ENCODE measurements at places on chromosomes 16 and 17.

GRCh38 chr17:36506831-36507230, 20.4 kb downstream of the ZNHIT3 start:
- no peak for DNase-seq

DNA sequence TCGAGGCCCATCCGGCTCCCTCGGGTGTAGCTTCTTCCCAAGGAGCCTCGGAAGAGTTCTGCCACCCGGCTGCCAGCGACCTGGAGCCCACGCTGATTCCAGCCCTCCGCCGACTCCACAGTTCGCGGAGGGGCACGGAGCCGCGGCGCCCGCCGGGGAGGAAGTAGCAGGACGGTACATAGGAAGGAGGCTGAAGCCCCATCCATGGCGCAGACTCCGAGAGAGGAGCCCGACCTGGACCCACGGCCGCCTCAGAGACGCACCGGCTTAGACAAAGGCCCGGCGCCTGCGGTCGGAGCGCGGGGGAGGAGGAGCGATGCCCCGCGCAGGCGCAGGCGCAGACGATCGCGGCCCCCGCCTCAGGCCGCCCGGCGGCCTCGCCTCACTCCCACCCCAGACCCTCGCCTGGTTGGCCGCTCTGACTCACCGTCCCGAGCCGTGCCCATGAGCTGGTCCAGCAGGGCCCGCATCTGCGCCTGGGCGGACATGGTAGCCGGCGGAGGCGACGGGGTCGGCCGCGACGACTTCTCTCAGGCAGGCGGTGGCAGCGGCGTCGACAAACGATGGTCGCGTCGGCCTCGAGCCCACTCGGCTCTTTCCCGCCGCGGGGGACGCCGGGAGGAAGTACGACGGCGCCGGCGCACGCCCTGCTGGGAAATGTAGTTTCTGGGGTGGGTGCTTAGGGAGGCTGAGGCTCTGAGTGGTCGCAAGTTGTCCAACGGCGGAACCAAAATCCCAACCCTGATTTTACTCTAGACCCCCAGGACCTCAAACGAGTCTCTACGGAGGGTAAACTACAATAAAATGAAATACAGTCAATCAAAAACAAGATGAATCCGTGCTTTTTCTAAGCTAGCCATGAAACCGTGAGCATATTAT, at the start of gene LUC7L:
LUC7L (minus strand) TSS at position 598 of the 879 bp plus-strand sequence; CDS start at position 488, 110 bp downstream.
- DNase-seq = peak; percentile 93

DNA sequence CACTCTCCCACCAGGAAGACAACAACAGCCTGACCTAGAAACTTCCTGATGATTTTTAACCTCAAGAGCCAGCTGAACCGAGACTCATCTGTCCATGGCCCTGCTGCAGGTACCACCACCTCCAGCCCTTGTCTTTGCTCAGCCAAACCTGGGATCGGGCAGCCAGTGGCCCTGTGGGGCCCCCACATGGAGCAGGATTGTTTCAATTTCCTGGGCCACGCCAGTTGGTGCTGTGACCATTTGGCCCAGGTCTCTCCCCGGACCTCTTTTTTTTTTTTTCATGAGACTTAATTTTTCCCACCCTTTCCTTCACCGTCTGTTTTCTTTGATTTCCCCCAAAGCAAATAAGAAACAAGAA, 8.3 kb upstream of the HOXB2 start:
- no peak for DNase-seq

DNA sequence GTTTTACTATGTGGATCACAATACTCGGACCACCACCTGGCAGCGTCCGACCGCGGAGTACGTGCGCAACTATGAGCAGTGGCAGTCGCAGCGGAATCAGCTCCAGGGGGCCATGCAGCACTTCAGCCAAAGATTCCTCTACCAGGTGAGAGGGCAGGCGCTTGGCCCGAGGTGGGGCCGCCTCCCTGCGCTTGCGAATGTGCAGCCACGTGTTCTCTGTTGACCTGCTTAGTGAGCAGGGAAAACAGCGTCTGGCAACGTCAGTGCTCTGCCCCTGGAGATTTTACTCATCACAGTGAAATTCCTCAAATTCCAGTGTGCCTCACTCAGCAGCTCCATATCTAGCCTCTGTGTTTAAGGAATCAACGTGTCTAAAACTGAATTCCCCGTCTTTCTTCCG, 33.4 kb upstream of the CLEC18A start:
- DNase-seq = no peak

- DNase-seq = no peak
Measured at GRCh38 chr17:21167303-21167702, 40.5 kb downstream of the DHRS7B start.

DNA sequence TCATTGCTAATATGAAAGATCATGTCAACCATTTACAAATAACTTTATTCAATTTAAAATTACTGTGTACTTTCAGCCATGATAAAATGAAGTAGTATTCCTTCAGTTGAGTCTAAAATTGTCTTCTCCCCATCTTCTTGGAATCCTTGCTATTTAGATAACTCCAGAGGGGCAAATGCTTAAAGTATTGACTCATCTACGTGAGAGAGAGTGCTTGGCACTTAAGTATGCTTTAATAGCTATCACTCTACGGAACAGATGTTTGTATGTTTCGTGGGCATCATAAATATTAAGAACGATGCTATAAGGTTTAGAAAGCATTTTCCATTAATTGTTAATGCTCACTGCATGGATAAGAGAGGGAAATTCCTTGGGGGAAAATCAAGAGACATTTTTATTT, 69.3 kb upstream of the MED13 start:
- DNase-seq = no peak

- DNase-seq = peak; percentile 51
Measured at GRCh38 chr17:75625813-75626486, 7.3 kb upstream of the SMIM5 start.

GRCh38 chr16:54026456-54026855, 260.1 kb downstream of the IRX3 start:
- DNase-seq = no peak

DNA sequence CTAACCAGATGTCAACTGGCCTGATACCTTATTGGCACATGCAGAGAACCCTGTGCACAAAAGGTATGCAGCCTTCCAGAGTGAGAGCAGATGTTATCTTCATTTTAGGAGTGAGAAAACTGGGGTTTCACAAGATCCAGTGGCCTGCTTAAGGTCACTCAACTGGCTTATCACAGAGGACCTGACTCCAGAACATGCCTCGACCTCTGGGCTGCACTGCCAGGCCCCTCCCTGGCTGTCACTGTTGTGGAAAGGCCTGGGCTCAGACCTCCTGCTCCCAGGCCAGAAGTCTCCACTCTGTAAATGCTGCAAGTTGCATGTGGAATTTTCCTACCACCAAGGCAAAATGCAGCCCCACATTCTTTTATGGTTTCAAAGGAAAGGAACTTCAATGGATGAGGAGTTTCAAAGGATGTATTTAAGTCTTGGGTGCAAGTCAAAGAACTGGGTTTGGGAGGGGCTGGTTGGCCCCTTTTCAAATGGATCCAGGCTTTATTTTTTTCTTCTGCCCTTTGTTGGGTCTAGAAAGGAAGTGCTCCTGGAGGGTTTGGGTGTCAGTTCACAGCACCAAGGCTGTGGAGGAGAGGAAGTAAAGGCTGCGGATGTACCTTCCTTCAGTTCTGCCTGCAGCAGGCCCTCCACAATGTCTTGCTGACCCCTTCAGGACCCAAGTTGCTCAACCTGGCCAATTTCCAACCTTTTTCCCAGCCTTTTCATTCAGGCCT, 30.4 kb upstream of the SMPD3 start:
- no peak for DNase-seq

- no peak for DNase-seq
Measured at GRCh38 chr17:49468811-49469385, 26.2 kb upstream of the NGFR start.

DNA sequence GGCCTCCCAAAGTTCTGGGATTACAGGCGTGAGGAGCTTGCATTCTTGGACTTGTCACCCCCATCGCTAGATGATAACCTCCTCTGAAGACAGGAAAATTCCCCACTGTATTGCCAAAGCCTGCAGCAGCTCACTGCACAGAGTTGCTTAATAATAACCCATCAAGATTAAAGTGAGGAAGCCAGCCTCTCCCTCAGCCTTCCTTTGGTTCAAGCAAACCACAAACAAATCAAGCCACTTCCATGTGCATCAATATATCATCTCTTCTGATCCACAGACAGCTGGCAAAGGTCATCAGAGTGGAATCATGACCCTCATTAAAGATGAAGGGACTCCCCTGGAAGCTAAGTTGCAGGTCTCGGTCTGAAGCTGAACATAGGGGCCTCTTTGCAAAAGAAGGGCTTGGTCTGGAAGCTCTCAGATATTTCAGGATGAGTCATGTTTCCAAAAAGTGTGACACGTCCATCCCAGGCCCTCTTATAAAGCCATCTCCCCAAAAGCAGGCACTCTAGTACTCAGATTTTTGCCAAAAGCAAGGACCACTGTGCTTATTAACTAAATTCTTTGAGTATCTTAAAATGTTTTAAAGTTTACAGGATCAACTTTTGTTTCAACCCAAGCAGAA, 4.8 kb downstream of the EMP2 start:
- no peak for DNase-seq

All from activated CD4-positive, alpha-beta T cell treated with anti-CD3 and anti-CD28 coated beads for 36 hours (primary cell).